Stimulated activated CD8-positive, alpha-beta memory T cell treated with anti-CD3 and anti-CD28 coated beads, Interleukin-4, amount 100 ng/mL, for 48 hours (primary cell): ENCODE measurements at places on chromosomes 12 and 14.
A peak's percentile ranks its signal among the peaks of the same experiment; 100 is the strongest.

DNA sequence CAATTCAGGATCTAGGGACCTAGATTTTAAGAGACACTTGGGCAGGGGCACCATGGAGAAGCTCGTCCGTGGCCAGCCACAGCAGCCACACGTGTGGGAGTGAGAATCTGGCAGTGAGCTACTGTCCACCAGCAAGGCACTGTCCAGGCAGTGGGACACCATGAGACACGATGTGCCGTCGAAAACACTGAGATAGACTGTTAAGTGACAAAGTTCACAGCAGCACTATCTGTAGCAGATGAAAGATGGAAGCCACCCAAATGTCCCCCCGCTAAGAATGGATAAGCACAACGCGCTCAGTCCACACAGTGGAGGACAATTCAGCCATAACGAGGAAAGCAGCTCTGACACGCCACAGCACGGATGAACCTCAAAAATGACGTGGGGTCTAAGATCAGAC, 19.7 kb downstream of the RILPL1 start:
- DNase-seq = no peak

GRCh38 chr12:46300910-46301309, 32.1 kb upstream of the SLC38A1 start:
- DNase-seq = no peak

GRCh38 chr12:39368096-39368495, 74.8 kb downstream of the KIF21A start:
- no peak for DNase-seq

- DNase-seq = no peak
Observed at GRCh38 chr12:8948701-8949341, 624 bp downstream of the M6PR start.

DNA sequence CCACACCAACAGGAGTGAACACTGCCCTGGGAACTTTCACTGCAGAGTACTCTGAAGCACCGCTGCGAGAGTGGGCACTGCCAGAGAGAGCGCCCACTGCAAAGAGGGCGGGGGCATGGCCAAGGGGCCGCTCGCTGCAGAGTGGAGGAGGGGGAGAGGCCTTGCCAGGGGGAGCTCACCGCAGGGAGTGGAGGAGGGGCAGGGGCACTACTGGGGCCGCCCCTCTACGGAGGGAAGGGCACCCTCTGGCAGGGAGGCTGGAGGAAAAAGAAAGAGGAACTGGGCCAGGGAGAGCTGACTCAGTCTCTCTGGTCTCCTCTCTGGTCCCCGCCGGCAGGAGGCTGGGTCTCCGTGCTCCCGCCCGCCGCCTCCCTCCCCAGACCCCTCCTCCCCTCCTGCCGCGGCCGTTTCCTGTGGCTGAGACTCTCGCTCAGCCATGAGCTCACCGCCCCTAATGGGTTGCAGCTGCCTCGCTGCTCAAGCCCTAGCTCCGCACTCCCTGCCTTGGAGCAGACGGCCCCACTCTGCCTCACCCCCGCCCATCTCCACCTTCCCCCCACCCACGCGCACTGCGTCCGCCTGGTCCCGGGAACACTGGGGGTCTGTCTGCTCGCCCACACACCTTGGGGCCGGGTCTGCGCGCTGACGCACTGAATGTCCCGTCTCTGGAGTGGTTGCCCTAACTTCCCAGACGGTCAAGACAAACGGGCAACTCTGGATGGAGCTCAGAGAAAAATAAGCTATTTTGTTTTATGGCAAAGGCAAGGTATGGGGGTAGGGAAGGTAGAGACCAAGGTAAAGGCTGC, 1.3 kb downstream of the ARHGEF40 start:
- DNase-seq = peak; percentile 67

DNA sequence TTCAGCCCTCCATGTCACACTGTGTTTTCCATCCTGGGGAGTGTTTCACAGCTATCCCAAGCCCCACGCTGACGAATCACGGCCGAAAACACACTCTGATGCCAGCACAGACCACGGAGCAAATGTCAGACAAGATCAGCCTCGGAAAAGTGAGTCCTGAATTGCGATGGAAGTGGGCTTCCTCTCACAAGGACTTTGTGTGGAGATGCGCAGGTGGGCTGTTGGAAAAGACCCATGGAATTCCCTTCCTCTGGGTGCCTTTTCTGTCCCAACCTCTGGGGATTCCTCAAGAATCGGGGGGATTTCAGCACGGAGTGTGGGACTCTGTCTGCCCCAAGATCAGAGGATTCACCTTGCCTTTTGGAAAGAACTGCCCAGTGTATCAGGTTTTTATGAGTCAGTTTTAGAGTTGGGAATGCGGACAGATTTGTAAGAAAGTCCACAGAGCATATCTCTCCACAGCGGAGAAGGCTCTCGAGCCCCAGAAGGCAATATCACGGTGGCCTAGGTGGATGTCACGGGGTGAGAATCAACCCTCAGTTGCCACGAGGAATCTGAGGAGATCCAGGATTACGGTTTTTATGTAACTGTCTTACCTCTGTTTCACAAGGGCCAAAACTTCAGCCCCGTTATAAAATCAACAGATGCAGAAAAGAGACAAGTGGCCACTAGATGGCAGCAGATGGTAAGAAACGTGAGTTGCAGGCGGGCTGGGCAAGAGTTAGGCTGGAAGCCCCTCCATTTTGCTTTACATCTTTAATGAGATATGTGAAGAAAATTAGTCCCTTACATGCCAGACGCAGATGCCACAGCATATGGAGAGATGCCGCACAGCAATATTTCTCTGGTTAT, 201.9 kb downstream of the DAD1 start:
- no peak for DNase-seq

DNA sequence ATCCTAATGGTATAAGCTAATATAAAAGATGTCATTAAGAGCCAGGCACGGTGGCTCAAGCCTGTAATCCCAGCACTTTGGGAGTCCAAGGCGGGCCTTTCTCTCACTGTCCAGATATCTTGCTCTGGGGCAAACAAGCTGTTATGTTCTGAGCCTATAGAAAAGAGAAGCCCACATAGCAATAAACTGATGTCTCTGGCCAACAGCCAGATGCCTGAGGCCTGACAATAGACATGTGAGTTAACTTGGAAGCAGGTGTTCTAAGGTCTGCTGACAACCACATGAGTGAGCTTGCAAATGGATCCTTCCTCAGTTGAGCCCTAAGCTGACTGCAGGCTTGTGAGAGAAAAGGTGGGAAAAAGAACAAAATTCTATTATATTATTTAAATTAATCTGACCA, 25.0 kb downstream of the YAF2 start:
- no peak for DNase-seq

DNA sequence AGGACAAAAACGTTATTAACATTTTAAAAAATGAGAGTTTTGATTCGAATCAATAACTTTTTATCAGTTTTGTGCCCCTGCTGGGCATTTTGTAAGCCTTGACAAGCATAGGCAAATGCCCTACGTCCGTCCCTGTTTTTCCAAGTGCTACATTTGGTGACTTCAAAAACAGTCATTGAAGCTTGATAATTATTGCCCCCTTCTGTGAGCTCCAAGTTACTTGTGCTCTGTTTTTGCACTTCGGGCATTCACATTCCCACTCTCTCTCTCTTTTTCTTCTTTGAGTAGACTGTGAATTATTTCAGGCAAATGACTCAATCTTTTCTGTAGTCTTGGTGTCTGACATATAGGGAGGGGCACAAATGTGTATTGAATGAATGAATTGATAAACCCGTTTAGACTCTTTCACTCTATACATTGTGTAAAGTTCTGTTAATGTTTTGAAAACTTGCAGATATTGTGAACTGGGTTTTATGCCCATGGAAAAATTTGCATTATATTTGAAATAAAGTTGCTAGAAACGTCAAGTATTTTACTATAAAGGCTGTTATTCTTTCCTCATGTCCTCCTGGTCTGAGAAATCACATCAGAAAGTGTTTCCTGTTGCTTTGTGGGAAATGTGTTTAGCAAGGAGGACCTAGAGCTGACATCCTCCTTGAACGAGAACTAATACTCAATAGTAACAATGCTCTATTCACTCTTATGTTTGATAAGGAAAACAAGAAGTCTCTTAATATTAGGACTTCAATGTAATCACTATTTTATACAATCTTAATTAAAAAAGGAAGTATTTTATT, 1.4 kb downstream of the APAF1 start:
- DNase-seq = no peak

DNA sequence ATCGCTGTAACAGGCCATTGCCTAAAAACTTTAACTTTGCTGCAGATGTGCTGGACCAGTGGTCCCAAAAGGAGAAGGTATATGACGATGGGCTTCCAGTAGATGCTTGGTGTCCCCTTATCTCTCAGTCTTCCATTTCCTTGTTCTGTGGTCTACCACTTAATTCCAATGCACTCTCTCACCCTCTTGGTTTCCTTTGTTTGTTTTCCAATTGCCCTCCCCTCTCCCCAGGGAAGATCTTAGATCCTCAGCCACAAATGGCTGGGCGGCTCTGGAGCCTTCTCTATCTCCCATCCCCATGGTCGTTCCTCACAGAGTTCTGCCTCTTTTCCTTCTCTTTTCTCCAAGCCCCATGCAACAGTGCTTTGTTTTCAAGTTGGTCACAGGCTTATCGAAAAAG, 584 bp downstream of the ACSM4 start:
- DNase-seq = no peak

DNA sequence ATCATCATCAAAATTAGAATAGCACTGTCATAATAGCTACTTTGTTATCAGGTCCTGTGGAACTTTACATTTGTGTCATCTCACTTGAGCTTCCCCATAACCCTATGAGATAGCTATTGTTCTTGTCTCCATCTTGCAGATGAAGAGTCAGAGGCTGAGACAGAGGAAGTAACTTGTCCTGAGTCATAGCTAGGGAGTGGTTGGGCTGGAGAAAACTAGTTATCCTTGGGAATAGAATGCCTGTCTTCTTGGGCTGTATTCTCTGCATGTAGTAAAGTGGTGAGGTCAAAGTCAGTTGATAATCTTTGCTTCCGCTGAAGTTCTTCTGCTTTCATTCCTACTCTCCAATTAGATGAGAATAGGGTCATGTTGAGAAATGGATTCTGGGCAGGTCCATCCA, 117.0 kb downstream of the SMOC1 start:
- no peak for DNase-seq

GRCh38 chr12:19546027-19546426, 106.7 kb downstream of the AEBP2 start:
- no peak for DNase-seq

GRCh38 chr12:117967043-117967442, 1.7 kb downstream of the KSR2 start:
- DNase-seq = no peak

GRCh38 chr12:114952573-114953271, 268.7 kb upstream of the TBX3 start:
- no peak for DNase-seq

GRCh38 chr14:67240168-67240932, 885 bp upstream of the PALS1 start:
- peak; percentile 49 for DNase-seq

- DNase-seq = no peak
Observed at GRCh38 chr12:78918268-78918667, 53.7 kb downstream of the SYT1 start.

- no peak for DNase-seq
Observed at GRCh38 chr12:1034751-1035457, 43.9 kb downstream of the ERC1 start.
